ENCODE measurements at places on chromosomes 7 and 10.

DNA sequence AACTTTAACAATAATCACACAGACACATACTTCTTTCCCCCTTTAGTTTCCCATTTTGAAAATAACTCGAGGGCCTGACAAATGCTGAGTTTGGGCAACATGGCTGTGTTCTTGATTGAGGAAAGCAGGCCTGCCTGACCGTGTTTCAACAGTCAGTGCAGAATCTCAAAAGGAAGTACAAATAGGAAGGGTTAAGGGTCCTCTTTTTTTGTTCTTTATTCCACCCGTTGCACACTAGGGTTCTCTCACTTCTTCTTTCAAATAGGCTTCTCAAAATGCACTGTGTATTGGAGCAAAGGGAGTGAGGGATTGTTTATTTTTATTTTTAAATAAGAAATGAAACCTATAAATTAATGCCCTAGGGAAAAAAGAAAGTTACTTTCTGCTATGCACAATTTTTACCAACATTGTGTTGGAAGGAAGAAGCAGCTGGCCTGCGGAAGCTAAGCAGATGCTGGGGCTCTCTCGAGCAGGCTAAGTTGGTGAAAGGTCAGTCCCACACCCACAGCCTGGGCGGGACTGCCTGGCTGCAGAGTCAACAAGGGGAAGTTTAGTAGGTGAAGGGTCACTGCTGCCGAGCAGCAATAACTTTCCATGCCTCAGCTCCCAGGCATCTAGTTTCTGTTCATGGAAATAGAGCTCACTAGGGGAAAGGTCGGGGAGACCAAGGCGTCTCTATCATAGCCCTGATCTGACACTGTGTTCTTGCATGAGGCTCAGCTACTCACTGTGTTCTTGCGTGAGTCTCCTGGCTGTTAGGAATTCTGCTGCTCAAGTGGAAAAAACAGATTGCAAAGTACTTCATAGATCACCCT, 12.2 kb upstream of the PDK4 start:
- no peak for DNase-seq

- DNase-seq: no peak
These were observed 60.7 kb downstream of the TMEM209 start for GRCh38 chr7:130144312-130145171.

- DNase-seq: no peak
These were observed 27.8 kb upstream of the LBX1 start for GRCh38 chr10:101257084-101257483.

DNA sequence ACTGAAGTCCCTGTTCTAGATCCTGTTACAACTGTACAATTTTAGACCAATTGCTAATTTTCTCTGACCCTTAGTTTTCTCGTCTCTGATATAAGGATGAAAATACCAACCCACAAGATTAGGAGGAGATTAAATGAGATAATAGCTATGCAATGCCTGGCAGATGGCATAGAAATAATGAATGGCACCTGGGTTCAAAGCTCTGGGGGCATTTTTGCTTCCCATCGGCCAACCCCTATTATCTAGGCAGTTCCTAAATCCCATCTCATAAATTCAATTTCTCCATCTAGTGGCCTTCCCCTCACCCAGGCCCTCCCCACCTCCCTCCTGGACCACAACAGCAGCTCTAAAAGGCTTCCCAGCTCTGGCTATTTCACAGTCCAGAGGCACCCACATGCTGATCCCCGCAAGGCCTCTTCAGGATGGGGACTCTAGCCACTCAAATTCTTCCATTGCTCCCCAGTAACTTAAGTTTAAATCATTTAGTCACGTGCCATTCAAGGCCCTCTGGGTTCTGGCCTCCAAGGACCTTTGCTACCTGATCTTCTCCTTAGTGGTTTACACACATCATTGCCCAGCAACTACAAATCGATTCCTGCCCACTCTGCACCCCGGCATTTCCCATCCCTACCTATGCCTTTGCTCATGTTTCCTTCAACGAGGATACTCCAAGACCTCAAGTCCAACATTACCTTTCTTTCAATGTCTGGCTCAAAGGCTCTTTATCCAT, 202.4 kb upstream of the KLF14 start:
- no peak for DNase-seq

- no peak for DNase-seq
These were observed 15.6 kb downstream of the FANK1 start for GRCh38 chr10:125911990-125912389.

DNA sequence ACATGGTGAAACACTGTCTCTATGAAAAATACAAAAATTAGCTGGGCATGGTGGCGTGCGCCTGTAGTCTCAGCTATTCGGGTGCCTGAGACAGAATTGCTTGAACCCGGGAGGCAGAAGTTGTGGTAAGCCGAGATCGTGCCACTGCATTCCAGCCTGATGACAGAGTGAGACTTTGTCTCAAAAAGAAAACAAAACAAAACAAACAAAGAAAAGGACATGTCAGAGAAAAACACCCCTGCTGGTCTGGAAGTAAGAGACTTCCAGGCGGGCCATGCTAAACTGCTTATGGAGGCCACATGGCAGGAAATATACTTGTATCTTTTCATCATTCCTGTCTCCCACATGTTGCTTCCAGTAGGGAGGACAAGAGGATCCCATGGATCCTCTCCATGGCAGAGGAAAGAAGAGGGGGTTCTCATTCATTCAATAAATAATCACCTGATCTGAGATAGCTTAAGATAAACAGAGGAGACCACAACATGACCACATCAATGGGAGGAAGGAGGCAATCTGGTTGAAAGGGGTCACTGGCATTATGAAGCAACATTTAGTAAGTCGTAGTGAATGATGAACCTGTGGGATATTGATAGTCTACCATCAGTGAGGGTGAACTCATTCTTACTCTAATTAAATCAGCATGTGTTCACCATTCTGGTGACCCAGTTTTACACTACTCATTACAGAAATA, 60.5 kb upstream of the ZNF138 start:
- DNase-seq: no peak

DNA sequence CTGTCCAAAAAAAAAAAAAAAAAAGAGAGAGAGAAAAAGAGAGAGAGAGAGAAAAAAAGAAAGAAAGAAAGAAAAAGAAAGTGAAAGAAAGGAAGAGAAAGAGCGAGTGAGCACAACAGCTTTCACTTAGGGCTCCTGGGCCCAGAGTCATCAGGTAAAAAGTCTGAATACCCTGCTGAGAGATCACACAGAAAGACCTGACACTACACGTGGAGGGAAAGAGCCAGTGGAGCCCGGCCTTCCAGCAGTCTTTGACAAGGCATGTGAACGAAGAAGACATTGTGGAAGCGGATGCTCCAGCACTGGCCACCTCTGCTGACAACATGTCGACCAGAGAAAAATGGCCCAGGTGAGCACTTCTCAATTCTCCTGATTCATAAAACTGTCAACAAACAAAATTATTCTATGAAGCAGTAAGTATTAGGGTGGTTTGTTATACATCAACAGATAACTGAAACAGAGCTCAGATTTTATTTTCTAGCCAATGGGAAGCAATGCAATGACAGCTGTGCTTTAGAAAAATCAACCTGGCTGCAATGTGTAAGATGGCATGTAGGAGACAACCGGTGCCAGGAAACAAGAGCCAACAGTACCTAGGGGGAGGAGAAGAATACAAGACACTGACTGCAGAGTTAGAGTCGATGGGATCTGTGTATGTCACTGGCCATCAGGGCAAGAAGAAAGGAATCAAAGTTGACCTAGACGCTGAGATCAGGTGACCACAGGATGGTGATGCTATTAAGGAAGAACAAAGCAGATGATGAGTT, 4.4 kb downstream of the RNF216 start:
- DNase-seq: no peak

GRCh38 chr7:5636914-5637313, 144.5 kb downstream of the RNF216 start:
- DNase-seq: no peak

DNA sequence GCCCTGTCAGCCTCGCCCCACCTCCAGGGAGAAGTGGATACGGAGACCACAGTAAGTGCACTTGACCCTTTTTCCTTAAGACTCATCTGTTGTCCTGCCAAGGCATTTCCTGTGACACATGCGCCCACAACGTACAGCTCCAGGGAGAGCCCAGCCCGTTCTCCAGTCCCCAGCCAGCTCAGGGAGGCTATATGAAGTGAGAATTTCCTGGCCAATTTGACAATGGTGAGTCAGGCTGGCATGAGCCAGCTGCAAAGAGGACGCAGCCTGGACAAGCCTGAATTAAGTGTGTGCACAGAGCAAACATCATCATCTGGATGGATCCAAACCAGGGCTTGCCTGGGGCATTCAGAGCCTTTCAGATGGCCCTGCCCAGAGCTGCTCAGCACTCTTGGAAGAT, 244.8 kb downstream of the KCNMA1 start:
- DNase-seq: no peak

DNA sequence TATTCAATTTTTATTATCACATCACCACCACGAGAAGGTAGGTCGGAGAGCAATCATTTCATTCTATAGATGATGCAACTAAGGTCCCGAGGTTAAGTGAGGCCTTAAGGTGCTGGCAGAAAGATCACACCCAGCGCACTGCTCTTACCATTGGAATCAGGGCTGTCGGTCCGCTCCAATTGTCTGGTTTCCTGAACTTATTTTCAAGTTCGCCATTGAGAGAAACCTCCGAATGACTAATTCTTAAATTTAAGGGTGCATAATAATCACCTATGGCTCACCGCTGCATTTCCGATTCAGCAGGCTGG, 625 bp upstream of the GSTO2 start:
- DNase-seq: no peak

- no peak for DNase-seq
These were observed at the start of gene CREB5 for GRCh38 chr7:28411876-28412662. Gene CREB5, plus strand, starts transcription at chr7:28412518. Its CDS starts 397 bp downstream, at chr7:28412915.

DNA sequence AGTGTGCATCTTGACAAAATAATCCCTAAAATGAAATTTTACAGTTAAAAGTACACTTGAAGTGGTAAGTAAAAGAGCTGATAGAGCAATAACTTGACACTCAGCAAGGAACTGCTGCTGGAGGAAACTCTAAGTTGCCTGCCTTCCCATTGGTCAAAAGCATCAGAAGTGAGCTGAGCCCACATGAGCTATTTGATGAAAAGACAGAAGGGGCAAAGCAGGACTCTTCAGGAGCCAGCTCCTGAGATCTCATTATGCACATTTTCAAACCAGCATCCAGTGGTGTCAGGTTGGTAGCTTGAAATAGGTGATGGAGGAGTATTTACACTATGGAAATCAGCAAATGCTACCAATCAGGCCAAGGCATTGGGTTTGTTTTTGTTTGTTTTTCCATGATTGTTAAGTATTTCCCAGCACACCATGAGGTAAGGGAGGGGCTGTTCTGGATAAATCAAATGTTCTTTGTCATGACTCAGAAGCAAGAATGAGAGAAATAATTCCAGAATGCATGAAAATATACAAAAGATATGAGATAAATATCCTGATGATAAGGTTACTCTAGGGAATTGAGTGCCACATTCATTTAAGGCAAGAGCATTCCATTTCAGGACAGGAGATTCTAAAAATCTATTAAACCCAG, 316.6 kb downstream of the SNX13 start:
- no peak for DNase-seq

- DNase-seq: no peak
These were observed 570.2 kb downstream of the ARL4A start for GRCh38 chr7:13257661-13258060.

DNA sequence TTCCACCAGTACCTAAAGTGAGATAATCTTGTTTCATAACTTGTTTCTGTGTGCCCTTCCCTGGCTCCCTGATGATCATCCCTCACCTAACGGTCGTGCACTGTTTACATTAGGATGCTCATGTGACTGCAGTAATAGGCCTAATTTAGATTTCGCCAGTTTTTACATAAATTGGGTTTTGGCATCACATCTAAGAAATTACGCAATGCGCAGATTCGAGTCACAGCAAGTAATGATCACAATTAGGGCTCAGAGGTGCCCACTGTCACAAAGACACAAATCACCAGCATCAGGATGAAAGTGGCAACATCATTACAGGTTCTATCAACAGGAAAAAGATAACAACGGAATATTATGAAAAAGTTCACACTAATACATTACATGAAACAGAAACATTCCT, 94.7 kb downstream of the LARP4B start:
- no peak for DNase-seq

DNA sequence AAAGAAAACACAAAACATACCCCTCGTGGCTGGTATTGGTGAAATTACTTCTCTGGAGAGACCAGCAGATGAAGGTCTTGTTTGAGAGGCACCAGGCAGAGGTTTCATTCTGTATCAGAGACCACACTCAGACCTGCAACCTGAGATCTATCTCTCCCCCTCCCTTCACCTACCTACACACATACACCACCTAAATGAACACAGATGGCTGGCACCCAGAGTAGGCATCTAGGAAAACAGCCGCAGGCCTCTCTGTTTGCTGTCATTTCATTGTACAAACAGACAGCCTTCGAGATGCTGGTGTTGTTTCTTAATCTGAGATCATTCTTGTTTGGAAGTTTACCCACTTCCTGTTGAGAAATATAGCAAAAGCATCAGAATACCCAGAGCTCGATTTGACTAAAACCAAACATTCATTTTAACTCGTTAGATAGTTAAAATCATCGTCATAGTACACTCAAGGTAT, 173.9 kb upstream of the SLC25A13 start:
- DNase-seq: no peak

- DNase-seq: no peak
These were observed at the start of gene MARVELD1 for GRCh38 chr10:97713339-97713825. Gene MARVELD1, plus strand, starts transcription at chr10:97713730. Its CDS starts 147 bp downstream, at chr10:97713877.

- DNase-seq: no peak
These were observed 109.3 kb downstream of the CPEB3 start for GRCh38 chr10:92181575-92181974.

GRCh38 chr10:133100706-133101415, 13.1 kb downstream of the ADGRA1 start:
- no peak for DNase-seq

DNA sequence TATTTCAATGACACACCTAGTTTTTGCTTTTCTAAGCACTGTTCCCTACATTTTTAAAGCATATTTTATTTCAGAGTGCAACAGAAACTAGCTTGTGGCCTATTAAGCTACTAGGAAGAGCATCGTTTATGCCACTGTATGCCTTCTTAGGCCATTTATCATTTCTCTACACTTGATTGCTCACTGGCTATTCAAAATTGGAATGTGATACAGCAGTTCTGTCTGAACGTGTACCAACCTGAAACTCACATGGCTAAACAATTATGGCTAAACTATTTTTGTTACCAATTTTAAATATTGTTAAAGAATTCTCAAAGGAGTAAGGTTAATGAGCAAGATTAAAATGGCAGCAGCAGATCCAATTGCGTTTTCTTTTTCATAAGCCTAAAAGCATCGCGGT, 105.2 kb downstream of the GSAP start:
- DNase-seq: no peak

GRCh38 chr7:8212638-8213037, 49.3 kb downstream of the ICA1 start:
- no peak for DNase-seq

DNA sequence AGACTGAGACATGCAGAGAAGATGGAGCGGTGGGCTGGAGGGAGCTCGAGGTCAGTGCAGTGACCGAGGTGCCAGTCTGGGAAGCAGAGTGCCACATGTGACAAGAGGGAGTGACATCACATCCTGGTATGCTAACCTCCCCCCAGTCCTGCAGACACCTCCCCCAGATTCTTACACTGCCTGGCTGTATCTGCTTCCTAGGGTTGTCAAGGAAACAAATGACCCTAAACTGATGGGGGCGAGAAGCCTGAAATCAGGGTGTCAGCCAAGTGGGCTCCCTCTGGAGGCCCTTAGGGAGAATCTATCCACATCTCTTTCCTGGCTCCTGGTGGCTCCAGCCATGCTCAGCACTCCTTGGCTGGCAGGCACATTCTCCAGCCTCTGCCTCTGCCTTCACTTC, 316.1 kb upstream of the ZMIZ1 start:
- no peak for DNase-seq

GRCh38 chr7:916291-916941, 38.1 kb downstream of the ADAP1 start:
- no peak for DNase-seq
